NCI-H345 (cell line): ENCODE measurements at places on chromosomes 11 and 22.

DNA sequence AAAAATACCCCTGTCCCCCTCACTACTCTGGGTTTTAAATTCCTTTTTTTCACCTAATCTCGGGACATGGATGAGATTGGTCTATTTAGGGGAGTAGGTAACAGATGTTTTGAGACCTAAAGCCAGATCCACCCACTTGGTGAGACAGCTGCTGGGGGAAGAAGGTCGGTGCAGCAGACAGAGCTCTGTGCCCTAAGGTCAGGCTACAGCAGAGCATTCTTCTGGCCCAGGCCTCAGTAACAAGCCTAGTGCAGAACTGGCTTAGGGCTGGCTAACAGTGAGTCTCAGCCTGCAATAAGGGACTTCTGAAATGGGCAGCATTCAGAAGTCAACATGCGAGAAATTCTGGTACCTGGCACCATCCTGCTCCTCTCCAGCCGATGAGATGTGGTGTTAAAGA is 444.9 kb upstream of the KIRREL3 start:
- DNase-seq: no peak

DNA sequence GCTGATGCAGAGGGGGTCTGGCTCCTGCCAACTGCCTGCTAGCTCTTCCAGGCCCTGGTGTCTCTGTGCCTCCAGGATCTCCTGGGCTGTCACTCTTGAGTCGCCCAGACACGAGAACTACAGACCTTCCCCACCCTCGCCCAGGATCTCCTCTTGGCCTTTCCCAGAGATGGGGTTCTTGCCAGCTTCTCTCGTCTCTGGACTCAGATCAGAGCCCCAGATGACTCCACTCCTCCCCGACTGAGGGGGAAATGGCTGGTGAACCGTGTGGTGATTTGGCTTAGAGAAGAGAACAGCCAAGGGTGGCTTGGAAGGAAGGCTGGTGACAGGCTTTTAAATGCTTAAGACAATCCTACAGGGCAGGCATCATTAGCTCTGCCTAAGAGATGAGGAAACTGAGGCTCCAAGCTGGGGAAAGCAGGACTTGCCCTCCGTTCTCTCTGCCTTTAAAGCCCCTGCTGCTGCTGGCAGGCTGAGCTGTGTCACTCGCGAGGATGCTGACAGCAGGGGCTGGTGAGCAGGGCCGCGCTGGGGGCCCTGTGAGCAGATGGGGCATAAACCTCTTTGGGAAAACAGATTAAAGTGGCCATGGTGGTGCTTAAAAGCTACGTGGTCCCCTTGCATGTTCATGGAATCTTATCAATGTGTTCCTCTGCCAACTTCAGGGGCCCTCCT is 90.3 kb upstream of the THY1 start:
- DNase-seq: no peak

DNA sequence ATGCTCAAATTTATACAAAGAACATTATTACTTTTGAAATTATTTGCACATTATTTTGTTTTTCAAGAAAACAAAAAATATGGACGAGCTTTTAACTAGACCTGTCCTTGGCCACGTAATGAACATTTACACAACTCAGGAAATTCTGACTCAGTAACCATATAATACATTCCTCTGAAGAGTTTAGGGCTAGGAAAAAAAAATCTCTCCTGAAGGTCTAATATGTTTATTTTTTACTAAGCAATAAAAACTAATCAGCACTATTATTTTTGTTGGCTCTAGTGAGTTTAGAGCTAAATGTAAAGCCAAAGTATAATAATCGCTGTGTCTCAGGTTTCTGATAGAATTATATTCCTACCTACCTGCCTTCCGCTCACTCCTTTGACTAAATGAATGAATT is 187.5 kb downstream of the SWAP70 start:
- no peak for DNase-seq

GRCh38 chr22:43308060-43308830 is 34.9 kb downstream of the SCUBE1 start:
- peak; percentile 53 for DNase-seq

DNA sequence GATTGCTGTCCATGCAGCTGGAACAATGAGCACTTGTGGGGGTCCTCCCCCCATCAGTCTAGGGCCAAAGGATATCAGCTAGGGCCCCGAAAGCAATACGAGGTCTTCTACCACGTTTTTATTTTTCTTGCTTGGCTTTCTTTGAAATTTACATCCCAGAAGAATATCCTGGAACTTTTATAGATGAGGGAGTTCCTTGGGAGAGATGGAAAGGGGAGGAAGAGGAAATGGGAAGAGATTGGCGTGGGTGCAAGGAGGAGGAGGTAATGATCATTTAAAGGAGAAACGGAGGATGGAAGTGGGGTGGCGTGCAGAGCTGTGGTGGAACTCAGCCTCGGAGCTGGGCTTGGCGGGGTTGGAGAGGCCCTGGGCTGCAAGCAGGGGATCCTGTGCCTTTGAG is 90.3 kb downstream of the SNX19 start:
- DNase-seq: no peak

DNA sequence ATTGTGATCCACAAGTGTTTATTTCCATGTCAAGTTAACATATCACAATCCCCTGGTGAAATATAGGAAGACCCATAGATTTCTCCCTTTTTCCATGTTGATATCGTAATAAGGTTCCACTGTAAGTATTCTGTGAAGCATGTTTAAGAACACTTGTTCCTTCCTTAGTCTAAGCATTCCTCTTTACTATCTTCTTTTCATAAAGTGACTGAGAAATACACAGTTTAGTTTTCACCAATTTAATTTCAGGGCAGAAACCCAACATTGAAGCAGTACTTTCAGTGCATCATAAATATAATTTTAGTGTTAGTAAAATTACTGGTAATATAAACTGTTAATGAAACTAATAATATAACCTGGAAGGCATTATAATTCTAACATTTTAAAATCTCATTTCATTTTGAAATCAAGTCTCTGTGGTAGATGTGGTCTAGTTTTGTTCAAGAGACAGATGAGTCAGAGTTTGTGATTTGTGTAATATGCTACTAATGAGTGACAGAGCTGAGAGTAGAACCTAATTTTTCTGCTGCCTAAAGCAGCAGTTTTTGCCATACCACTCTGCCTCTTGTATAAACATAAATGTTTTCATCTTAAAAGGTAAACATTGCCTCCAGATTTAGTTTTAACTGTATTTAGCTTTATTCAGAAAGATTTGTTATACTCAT is 79.4 kb downstream of the ATM start:
- no peak for DNase-seq
